ENCODE measurements at places on chromosomes 2 and 18. TPM values are rescaled to one million over a fixed set of nuclear protein-coding genes. Genes with fewer than 3 reads are reported as not detected.

Gene VSNL1
- total RNA-seq, result 0.33 TPM

Gene LYPD6
- 0.33 TPM for total RNA-seq

Gene EGR4
- not detected for total RNA-seq

Gene ANKRD29
- total RNA-seq, result 4.6 TPM

Gene OTOF
- 0.67 TPM for total RNA-seq

Gene RMND5A
- total RNA-seq, result 29.0 TPM

Gene GAREM1
- 6.8 TPM for total RNA-seq

Gene STON1
- 11.4 TPM for total RNA-seq

Gene FN1
- 312 TPM for total RNA-seq

Gene RAB6C
- total RNA-seq, result 0.40 TPM

Gene IL37
- total RNA-seq, result not detected

Measured in thyroid gland (tissue), 4 donors.